ENCODE measurements at places on chromosomes 5 and 9.

GRCh38 chr9:3343671-3344070 is 182.1 kb downstream of the RFX3 start:
- no peak for DNase-seq

DNA sequence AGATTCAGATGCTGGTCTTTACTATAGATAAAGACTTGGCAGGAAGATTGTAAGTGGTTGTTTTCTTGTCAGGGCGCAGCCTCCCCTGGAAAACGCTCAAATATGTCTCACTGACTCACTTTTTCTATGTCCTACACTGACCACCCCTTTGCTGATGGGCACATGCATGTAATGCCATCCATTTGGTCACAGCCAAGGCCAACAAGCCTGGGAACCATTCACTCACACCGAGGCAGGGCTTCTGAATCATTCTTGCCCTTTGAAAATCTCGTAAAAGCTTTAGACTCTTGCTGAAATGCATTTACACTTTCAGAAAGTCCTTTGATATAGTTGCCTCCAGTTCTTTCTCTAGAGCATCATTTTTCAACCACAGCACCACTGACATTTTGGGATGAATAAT is 249.4 kb downstream of the ACTL7B start:
- DNase-seq = no peak

- no peak for DNase-seq
Observed at GRCh38 chr9:121685146-121685794, 33.8 kb downstream of the DAB2IP start.

GRCh38 chr5:132002757-132003156 is 8.7 kb downstream of the ACSL6 start:
- DNase-seq = no peak

GRCh38 chr5:151079838-151080612 is 809 bp downstream of the TNIP1 start:
- DNase-seq = no peak

GRCh38 chr5:83583859-83584258 is 112.3 kb downstream of the VCAN start:
- DNase-seq = no peak

DNA sequence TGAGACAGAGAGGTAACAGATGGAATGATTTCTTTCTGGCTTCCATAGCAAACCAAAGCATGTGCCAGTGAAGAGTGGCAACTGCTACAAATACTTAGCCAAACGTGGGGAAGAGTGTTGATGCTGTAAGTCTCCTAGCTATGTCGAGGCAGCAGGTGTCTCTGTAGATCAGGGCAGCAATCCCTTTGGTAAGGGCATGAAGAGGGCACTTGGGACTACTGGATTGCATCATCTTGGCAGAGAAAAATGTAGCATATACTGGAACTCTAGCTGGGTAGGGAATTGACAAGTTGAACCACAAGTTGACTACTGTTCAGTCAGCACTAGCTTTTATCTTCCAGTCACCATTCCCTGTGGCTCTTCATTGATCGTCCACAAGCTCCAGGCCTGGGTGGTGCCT is 75.8 kb downstream of the GHR start:
- DNase-seq = no peak

- no peak for DNase-seq
Observed at GRCh38 chr5:126917918-126918614, 112.3 kb downstream of the MARCHF3 start.

- DNase-seq = peak; percentile 23
Observed at GRCh38 chr5:55407059-55407684, 99.4 kb downstream of the MTREX start.

- DNase-seq = no peak
Observed at GRCh38 chr9:125752070-125752628, 5.0 kb downstream of the PBX3 start.

DNA sequence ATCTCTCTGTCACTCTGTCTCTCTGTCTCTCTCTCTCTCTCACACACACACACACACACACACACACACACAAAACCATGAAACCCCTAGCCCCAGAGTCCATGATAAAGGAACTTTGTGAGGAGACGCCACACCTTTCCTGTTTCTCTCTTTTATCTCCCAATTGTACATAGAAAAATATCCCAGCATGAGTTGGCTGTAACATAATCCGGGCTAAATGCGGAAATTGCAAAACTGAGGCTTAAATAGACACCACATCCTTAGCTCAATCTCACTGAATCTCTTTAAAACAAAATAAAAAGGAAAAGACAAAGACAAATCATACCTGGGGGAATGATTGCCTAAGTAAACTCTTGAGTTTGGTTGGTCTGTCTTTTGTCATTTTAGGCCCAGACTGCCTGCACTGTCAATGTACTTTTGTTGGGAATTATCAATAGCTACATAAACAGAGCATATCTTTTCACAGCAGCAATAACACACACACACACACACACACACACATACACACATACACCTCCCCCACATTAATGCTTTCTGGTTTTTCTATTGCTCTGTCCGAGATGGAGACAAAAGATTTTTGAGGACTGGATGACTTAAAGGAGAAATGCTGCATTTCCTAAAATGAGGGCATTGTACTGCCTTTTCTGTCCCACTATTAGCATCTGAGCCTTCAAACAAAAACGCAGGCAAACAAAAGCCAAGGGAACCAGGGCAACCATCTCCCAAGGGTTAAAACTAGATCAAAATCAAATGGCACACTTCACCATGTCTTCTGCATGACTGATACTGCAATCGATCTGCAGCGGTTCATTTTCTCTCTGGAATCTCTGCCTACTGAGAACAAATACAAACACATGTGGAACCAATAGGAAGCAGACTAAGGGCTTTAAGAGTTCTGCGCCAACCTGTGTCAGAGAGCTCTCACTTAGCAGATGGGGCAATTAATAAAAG is 321.5 kb downstream of the NFIB start:
- DNase-seq = no peak

DNA sequence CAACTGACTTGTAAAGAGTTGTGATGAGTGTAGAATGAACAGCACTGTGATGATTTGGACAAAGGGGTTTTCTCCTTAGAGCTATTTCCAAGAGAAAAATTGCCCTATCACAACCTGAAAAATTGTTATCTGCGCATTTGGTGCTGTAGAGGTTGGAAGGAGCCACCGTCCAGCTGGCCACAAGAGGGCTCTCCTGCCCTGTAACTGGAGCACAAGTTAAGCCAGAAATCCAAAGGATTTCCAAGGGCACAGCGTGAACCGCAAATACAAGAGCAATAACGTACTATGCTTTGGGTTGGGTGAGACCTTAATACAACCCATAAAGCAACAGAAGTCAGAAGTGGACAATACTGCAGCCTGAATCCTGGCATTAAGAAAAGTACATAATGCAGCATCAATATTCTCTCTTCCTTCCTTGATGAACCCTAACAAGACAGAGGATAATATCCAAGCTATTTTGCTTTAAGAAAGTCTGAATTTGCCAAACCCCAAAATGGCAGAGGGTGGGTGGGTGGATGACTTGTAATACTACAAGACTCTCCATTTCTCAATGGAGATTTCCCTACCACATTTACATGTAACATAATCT is 56.8 kb upstream of the SMIM32 start:
- DNase-seq = no peak

GRCh38 chr5:117594166-117594565 is 1019.5 kb upstream of the SEMA6A start:
- no peak for DNase-seq

DNA sequence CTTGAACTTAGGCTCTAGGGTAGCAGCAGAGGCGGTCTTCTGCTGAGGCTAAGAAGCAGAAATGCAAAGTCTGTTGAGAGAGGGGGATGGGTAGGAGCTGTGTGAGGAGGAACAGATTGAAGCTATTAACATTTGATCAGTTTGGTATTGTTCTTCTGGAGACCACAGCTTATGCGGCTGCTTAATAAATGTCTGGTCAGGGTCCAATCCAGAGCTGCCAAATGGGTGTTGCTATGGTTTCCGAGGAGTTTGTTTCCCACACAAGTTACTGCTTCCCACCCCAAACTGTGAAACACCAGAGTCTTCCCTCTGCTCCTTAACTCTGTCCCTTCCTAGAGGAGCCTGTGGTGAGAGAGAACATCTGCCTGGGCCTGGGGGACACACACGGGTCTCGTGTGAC is 142.2 kb upstream of the KLF4 start:
- DNase-seq = no peak

DNA sequence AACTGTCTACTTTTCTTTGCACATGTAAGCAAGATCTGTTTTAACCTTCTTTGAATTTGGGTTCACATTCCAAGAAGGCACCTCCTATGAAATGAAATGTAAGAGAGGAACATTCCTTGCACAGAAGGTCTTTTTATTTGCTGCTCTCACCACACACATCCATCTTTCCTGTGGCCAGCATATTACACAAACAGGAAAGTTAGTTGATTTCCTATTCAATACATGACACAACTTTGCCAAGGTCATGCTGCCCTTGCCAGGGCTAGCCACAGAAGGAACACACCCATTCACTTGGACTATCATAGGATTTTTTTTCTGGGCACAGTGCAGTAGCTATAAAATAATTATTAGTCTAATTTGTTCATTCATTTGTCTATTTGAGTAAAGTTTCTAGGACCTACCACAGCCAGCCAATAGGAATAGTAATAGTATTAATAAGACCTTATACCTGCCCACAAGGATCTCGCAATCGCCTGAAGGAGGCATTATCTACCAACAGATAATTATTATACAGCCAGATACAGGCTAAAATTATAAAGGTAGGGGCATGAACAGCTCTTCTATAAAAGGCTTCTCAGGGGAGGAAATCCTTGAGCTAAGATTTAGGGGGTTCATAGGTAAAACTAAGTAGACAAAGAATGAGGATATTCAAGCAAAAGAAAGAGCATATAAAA is 78.1 kb upstream of the NREP start:
- no peak for DNase-seq

DNA sequence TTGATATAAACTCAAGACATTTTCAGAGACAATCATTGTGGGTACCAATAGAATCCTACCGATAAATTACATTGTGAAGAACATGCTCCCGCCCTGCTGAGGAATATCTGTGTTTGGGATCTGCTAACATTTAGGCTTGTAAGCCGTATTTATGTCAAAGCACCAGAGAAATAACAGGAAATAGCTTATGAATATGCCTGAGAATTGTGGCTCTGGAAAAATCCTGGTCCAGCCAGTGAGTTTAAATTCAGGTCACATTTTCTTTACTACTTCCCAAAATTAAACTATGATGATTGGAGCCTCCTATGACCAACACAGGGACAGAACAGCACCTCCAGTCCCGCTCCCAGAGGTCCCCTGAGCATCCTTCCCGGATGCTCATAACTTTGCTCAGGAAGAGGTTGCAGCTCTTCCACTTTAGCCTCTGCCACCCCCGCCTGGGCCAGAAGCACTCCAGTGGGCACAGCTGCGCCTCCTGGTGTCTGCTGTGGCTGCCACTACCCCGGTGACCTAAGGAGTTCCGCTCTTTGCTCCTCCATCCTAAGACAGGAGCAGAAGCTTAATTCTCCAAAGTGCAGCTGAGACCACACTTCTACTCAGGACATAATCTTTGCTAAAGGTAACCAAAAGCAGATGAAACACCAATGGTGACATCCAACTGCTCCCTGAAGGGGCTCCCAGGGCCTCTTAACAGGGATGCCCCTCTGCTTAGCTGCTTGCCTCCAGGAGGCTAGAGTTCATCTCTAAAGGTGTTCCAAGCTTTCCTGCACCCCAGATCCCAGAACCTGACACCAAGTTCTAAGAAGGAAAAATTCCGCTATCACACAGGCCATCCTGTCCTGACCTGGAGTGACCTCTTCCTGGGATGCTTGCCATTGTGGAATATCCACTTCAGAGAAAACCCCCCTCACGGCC is 58.8 kb downstream of the SLC1A1 start:
- no peak for DNase-seq

DNA sequence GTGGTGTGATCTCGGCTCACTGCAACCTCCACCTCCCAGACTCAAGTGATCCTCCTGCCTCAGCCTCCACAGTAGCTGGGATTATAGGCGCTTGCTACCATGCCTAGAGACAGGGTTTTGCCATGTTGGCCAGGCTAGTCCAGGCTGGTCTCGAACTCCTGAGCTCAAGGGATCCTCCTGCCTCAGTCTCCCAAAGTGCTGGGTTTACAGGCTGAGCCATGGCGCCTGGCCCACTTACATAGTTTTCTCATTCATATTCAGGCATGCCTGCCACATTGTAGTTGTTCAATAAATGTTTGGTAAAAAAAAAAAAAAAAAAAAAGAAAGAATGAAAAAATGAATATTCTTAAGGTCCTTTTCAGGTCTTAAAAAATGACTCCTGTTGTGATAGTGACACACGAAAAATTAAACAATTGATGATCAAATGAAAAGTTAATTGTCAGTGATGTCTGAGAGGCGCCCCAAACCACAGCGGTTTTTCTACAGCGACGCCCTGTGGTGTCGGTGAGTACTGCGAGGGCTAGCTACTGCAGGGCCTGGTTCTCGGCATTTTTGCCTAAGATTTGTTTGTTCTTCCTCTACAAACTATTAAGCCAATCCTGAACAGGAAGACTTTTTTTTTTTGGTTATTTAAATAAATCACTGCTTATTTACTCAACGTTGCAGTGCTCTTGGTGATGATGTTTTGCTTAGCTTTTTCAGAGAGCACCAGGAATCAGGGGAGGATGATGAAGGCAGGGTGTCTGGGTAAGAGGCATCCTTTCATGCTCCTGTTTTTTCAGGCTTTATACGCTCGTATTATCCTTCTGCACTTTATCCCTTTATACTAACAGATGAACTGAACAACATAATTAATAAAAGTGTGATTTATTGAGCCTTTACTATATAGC is 67.0 kb upstream of the DPYSL3 start:
- peak; percentile 12 for DNase-seq

GRCh38 chr9:134917431-134918373 is at the start of gene FCN1:
TSS of gene FCN1 (minus strand) at chr9:134917912. CDS start at chr9:134917871, 41 bp downstream.
- DNase-seq = no peak

- DNase-seq = no peak
Observed at GRCh38 chr5:35665096-35665495, 47.4 kb downstream of the SPEF2 start.

DNA sequence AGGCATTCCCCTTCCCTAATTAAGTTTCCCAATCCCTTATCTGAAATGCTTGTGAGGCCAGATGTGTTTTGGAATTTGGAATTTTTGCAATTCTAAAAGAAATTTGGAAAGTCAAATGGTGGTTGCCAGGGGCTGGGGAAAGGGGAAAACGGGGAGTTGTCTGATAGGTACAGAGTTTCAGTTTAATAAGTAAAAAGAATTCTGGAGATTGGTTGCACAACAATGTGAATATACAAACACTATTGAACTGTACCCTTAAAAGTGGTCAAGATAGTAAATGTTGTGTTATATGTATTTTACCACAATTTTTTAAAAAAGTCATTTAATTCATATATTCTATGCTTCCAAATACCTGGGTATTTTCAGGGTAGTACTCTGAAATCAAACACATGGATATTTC is 154.5 kb downstream of the ADAMTS12 start:
- DNase-seq = no peak

- no peak for DNase-seq
Observed at GRCh38 chr5:117131048-117131679, 556.5 kb upstream of the SEMA6A start.

GRCh38 chr9:109423877-109424276 is 74.2 kb downstream of the PTPN3 start:
- no peak for DNase-seq

DNA sequence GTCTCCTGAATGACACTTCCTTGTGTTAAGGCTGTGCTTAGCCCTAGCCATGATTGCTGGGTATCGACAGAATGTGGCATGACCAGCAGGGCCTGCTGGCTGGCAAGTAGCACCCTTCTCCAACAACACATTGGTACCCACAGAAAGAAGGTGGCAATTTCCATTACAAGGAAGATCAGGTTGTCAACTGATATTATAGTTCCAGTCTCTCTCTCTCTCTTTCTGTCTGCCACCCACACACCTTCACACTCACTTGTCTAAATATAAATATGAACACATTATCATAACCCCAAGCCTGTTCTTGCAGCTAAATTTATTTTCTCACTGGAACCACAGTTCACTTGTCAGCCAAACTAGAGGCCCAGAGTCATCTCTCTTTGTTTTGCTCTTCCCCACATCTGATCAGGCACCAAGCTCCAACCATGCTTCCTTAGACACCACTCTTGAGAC is 408.1 kb upstream of the PIK3R1 start:
- DNase-seq = no peak
